Stimulated activated naive CD8-positive, alpha-beta T cell treated with anti-CD3 and anti-CD28 coated beads, Interleukin-15, Interleukin-2, amounts not matched to agents 100 U/mL and 50 U/mL, for 24 hours (primary cell): ENCODE measurements at places on chromosomes 12 and 14.

DNA sequence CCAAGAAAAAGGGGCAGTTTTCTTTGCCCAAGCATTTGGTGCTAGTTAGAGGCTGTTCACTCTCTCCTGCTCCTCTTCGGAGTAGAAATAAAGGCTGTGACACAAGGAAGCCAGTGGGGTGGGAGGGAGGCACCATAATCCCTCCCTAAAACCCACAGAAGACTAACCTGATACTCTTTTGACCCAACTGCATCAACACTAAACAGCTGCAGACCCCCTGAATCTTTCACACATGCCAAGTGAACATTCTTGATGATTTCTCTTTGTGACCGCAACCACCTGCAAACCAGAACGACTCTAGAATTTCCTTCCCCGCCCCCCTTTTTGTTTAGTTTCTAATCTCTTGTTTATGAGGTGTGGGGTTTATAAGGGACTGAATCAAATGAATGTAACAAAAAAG, 175.8 kb upstream of the BCL2L14 start:
- DNase-seq = no peak

GRCh38 chr12:53806721-53807120, 54.9 kb upstream of the CISTR start:
- DNase-seq = no peak

DNA sequence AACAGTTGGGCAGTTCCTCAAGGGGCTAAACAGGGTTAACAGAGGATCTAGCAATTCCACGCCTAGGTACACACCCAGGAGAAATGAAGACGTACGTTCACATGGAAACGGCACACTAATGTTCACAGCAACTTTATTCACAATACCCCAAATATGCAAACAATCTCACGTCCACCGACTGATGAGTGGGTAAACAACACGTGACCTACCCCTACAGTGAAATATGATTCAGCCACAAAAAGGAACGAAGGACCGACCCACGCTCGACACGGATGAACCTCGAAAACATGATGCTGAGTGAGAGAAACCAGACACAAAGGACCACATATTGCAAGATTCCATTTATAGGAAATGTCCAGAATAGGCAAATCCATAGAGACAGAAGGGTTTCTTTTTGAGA, 112.7 kb downstream of the NCOR2 start:
- no peak for DNase-seq

DNA sequence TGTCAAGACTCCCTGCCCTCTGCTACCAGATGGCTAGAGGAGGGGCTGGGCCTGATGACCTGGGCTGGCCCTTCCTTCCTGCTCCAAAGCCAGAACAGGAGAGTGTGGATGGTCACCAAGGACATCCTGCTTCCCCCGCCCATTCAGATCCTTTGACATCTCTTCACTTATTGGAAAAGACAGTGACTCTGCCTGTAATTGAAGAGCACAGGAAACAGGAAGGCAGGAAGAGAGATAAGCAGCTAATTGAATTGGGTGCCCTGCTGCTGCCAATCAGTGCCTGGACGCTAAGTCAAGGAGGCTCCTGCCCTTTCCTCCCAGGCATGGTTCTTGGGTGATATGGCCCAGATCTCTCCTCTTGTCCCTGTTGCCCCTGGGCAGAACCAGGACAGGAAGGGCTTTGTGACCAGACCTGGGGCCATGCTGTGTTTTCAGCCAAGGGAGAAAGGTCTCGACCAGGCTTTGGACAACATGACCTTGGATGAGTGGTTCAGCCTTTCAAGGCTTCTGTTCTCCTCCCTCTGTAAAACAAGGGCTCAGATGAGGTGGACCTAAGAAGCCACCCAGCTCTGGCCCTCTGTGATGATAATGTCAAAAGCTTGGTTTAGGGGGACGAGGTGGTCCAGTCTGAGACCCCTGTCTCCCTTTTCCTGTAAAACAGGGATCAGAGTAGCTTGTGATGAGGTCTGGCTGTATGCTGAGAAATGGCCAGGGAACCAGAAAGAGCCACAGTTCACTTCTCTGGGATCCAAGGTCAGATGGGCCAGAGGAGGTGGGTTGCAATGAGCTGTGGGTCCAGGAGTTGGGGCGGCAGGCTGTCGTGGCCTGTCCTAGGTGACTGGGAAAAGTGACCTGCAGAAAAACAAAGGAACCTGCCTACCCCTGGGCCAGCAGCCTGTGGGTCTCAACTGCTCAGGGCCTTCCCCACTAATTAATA, 38.8 kb downstream of the FAM222A start:
- DNase-seq = no peak

- no peak for DNase-seq
Measured at GRCh38 chr14:42112108-42112507, 505.4 kb downstream of the LRFN5 start.

DNA sequence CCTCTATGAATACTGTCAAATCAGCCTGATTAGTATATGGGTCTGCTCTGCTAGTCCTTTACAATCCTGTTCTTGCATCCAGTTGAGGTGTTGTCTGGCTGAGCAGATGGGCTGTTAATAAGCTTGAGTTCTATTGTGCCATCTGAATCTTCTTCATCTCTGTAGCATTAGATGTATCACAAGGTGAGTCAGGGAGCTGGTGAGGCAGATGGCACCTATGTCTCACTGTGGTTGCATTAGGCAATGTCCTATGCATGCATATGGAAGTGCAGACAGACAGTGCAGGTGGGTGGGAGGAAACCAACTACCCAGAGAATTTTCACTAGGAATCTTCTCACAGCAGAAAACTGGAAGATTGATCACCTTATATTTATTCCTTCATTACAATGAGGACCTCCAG, 165.7 kb upstream of the STXBP6 start:
- DNase-seq = no peak

GRCh38 chr12:19775241-19775640, 335.9 kb downstream of the AEBP2 start:
- DNase-seq = no peak

GRCh38 chr12:93139028-93139665, 210.1 kb upstream of the EEA1 start:
- DNase-seq = no peak

GRCh38 chr14:22898302-22899090, 15.5 kb downstream of the REM2 start:
- no peak for DNase-seq

DNA sequence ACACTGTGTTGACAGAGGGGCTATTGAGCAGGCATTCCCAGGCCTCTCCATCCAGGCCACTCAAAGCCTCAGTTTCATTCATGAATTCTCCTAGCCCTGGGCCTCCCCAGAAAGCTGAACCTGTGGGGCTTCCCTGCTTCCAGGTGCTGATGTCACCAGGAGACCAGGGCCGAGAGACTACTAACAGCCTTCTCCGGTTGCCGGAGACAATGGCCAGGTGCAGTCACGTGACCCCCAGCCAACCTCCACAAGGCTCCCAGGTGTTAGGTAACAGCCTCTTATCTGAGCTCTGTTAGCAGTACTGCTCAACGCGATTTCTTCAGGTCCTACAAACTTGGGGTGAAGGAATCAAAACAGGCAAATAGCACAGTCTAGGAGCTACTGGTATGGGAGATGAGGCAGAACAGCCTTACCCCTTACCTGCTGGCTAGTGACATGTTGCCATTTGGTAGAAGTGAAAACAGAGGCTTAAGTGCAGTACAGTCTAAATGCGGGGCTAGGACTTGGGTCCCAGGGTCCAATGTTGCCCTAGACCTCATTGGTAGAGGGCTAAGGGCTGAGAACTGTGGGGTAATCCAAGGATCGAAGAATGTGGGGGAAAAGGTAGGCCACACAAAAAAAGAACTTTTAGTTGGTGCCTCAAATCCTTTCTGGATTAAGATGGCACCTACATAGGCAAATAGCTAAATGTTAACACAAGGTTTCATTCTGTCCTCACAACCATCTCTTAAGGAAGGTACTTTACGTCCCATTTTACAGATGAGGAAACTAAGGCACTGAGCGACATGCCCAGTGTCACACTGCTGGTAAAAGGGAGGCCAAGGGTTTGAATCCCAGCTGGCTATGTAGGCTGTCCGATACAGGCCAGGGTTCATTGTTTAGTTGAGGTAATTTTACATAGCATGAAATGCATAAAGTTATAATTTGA, 3.8 kb downstream of the CCDC88C start:
- no peak for DNase-seq

GRCh38 chr12:26938701-26939062, 412 bp downstream of the FGFR1OP2 start:
- DNase-seq = no peak

DNA sequence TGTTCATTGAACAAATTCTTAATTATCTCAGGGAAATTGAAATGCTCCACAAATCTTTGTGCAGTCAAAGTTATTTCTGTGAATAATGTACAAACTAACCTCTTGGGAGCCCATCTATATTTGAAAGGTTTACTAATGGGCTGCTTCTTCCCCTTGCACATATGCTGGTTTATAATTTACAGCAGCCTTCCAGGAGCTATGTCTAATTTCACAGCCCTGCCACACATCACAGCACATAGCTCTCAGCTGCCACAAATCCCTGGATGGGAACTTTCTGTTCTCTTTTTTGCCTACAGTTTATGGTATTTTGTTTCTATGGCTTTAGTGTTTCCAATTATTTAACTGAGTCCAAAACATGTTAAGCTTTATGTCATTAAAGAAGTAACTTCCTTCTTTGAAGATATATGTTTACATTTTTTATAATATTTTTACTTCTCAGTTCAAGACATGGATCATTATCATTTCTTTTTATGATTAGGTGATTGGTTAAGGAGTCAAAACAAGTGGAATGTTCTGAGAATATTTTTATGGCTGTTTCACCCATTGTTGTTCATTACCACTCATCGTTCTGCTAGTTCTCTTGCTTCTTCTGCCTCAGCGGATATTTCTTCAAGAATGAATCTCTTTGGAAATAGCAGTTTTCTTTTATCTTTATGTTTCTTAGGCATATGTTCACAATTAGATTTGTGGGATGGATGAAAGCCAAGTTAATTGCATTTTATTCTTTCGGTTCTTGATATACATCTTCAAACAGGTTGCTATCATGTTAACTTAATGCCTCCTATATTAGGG, 475.6 kb upstream of the MIS18BP1 start:
- no peak for DNase-seq

DNA sequence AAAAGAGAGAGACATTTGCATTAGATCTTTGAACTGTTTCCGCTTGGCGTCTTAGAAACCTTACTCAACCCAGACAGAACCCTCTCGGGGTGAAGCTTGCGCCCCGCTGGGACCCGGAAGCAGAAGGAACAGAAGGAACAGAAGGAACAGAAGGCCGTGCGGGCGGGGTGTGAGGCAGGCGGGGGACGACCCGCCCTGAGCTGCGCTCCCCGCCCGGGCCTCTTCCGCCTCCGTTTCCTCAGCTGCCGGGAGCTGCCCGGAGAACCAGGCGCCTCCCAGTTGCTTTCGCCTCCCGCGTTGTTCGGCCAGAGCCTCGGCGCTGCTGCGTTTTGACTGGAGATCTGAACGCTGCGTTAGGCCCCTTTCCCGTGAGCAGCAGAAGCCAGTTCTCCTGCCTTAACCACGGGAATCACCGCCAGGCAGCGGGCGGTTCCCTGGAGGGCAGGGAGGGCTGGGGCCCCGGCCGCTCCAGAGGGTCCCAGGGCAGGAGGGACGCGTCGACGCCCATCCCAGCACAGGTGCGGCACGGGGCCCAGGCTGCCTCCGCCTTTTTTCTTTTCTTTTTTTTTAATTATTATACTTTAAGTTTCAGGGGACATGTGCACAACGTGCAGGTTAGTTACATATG, 19.3 kb upstream of the MMP17 start:
- peak; percentile 32 for DNase-seq

- DNase-seq = no peak
Measured at GRCh38 chr14:97066068-97066899, 269.1 kb downstream of the VRK1 start.

DNA sequence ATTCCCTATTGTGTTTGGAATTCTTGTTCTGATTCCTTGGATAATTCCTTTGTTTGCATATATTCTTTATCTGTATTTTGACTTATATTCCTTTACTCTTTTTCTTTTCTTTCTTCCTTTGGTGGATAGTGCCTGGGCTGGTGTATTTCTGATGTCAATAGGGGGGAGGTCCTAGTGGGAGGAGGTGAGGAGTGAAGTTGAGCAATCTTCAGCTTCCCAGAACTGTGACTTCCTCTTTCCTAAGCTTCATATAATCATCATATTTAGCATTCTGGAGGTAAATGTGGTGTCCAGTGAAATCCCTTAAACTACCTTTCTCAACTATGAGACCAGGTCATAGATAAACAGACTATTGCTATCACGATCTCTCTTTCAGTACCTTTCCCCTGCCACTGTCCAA, 29.6 kb upstream of the TBPL2 start:
- DNase-seq = no peak

DNA sequence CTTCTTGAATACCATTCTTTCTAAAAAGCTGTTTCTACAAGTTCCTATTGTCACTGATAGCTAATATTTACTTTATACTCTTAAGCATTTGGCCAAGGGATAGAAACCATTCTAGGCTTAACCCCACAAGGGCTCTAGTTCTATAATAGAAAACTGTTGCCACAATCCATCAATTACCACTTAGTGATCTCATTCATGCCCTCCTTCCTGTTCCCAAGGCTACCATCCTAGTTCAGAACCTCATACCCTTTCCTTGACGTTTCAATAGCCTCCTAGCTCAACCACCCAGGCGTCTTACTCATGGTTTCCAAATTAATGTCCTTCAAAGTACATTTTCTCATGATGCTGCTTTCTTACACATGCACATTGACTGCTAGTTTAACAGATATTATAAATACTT, 493.5 kb downstream of the NAV3 start:
- no peak for DNase-seq

DNA sequence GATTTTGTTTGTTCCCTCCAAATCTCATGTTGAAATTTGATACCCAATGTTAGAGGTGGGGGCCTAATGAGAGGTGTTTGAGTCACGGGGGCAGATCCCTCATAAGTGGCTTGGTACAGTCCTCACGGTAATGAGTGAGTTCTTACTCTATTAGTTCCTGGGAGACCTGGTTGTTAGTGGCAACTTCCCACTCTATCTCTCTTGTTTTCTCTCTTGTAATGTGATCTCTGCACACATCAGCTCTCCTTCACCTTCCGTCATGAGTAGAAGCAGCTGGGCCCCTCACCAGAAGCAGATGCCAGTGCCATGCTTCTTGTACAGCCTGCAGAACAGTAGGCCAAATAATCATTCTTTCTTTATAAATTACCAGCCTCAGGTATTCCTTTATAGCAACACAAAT, 29.6 kb upstream of the KCNK10 start:
- DNase-seq = no peak

GRCh38 chr12:47549258-47549657, 156.6 kb downstream of the RPAP3 start:
- peak; percentile 20 for DNase-seq

GRCh38 chr14:75484711-75485429, 37.4 kb upstream of the BATF start:
- DNase-seq = no peak

GRCh38 chr12:11661491-11662089, 12.1 kb downstream of the ETV6 start:
- DNase-seq = no peak

GRCh38 chr12:82942991-82943401, 256.3 kb downstream of the TMTC2 start:
- DNase-seq = no peak
